ENCODE measurements at places on chromosomes 5 and 9.

GRCh38 chr9:101970609-101971008 is 232.2 kb upstream of the GRIN3A start:
- DNase-seq, result no peak

DNA sequence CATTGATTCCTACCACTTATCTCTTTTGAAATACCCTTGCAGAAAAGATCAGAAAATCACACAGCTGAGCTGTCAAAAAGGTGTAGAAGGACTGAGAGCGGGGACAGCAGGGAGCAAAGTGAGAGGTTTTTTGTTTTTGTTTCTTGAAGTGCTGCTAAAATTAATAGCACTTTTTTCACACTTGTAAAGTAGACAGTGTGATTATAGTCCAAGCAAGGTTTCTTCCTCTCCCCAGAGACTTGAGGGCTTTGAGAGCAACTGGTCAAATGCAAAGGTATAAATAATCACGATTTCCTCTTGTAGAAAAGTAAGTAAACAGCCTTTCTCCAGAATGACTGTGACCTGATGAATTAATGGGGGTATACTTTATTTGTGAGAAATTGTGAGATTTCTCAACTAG is 326.9 kb downstream of the ZNF608 start:
- no peak for DNase-seq

GRCh38 chr5:96320797-96321196 is 112.3 kb downstream of the PCSK1 start:
- no peak for DNase-seq

DNA sequence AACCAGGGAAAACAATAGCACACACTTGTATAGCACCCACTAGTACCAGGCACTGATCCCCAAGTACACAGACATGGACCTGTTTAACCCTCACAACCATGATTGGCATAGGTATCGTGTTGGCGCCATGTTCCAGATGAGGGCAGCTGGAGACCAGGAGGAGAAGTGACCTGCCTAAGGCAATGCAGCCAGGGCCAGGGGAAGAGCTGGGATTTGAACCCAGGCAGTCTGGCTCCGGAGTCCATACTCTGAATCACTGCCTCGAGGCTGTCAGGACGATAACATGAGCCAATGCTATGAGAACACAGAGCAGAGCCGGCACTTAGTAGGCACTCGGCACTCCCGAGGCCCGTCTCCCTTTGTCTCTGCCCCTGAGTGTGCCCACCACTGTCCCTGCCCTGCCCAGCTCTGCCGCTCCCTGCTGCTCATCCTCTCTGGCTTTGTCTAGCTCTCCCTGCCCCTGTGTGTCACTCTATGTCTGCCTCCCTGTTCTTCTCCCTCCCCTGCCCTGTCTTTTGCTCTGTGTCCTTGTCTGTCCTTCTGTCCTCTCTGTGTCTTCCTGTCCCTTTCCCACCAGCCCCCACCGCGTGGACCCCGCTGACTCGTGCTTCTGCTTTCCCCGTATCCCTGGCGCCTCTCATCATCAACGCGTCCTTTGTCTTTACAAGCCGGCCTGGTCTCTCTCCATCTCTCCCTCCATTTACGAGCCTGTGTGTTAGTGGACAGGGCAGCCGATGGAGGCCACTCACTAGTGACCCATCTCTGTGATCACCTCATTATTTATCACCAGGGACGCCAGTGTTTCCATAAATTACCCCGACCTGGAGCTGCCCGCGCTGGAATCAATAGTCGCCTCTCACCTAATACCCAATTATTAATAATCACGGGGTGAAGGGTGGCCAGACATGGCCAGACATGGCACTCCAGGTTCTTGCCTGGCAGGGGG is 99.4 kb upstream of the MVB12B start:
- no peak for DNase-seq

GRCh38 chr9:5438301-5439162 is 807 bp upstream of the PLGRKT start:
- peak; percentile 44 for DNase-seq

DNA sequence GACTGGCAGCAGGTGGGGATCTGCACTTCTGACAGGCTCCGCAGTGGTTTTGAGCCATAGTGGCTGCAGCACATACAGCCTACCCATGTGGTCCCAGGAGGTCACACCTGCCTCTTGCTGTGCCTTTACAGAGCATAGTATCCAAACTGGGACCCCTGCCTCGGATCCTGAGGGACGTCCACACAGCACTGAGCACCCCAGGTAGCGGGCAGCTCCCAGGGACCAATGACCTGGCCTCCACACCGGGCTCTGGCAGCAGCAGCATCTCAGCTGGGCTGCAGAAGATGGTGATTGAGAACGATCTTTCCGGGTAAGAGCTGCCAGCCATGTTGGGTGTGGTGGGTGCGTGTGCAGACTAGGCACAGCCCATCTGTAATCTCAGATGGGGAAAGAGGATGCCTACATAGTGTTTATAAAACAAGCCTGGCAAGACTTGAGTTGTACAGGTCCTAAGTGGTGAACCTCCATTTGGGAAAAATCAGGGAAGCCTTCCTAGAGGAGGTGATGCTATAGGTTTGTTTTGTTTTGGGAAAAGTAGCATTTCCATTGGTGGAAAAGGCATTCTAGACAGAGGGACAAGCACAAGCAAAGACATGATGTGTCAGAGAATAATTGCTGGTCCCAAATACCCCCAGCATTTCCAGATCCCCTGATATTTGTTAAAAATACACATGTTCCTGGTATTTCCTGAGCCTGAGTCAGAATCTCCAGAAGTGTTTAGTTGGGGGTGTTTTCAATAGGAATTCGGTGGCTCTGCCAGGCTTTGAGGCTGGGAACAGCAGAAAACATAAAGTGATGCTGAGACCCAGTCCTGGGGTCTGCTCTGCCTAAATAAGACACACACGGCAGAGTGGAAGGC is 119.2 kb downstream of the DAB2IP start:
- no peak for DNase-seq

- no peak for DNase-seq
Measured at GRCh38 chr5:18745042-18745987, 1111.1 kb downstream of the TAF11L14 start.

DNA sequence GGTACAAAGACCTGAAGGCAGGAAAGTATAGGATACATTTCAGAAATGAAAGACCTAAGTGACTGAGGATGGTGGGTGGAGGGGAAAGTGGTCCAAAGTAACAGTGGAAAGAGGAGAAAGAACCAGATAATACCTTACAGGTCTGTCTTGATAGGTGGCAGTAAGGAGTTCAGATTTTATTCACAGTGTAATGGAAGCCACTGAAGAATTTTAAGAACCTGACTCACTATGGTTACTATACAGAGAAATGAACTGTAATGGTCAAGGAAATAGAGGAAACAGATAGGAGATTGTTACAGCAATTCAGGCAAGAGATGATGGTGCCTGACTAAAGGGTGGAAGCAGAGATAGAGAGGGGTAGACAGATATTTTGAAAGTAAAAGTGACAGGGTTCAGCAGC is 46.5 kb downstream of the EPB41L4A start:
- no peak for DNase-seq

DNA sequence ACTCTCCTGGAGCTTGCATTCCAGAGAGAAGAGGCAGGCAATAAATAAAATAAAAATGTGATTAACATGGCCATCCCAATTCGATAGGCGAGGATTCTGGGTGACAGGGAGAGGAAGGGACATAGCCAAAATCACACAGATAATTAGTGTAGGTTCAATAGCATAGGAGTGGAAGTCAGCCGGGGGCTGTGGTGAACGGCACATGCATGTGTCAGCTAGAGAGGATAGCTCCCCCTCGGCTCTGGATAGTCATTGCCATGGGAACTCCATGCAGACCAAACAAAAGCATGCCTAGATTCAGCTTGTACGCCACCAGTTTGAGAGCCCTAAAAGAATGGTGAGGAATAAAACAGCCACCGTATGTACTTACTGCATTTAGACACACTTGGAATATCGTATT is 223.5 kb downstream of the GRIA1 start:
- no peak for DNase-seq

DNA sequence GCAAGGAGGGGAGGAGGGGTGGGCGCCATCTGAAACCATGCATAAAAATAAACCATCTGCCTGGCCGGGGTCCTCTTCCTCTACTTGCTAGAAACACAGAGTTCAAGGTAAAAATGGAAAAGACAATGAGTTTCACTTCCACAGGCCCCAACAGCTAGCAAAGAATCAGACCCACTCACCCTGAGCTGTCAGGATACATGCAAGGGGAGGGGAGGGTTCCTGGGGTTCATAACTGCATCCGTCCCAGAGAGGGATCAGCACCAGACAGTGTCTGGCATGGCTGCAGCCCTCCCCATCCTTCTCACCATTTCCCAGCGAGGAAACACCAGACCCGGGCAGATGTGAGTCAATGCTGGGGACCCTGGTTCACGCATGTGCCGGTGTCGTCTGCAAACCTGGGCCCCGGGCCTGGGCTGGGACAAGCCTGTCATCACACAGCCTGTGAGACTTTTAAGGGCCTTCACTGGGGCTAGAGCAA is 55.4 kb downstream of the SEMA4D start:
- DNase-seq, result no peak

DNA sequence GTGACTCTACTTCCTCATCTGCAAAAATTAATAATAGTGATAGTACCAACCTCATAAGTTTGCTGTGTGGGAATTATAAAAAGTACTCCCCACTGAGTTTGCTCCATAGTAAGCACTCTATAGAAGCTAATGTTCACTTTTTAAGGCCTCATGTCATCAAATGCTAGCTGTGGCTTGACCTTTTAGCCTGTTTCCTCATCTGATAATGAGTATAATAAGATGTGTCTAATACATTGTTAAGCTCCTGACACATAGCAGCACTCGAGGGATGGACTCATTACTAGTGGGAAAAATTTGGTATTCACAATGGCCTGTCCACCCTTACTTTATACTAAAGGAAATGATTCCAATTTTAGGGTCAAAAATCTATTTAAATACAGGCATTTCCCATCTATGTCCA is 26.1 kb upstream of the CAST start:
- no peak for DNase-seq

- no peak for DNase-seq
Measured at GRCh38 chr9:36566813-36567221, 5.9 kb upstream of the MELK start.

GRCh38 chr9:93089481-93089991 is 6.5 kb upstream of the CARD19 start:
- no peak for DNase-seq

- DNase-seq, result no peak
Measured at GRCh38 chr5:149426931-149427330, 47.8 kb upstream of the IL17B start.

GRCh38 chr5:7872517-7873130 is 3.7 kb downstream of the MTRR start:
- no peak for DNase-seq

GRCh38 chr5:116466727-116467464 is 107.7 kb downstream of the SEMA6A start:
- no peak for DNase-seq

GRCh38 chr9:74497748-74498620 is 849 bp downstream of the RORB start:
- DNase-seq, result peak; percentile 5

DNA sequence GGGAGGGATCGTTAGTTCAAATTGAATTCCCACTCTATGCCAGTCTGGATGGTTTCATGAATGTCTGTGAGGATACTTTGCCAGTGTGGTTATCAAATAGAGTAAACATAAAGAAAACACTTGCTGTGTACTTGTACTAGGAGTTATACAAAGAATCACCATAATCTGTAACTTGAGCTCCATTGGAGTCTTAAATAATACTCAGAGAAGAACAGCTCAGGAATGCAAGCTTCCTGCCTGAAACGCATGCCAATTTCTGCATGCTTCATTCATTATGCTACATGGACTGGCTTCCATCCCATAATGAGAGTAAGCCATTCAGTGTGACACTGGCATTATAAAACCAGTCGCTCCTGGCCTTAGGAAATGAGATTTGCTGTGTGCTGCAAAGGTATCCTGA is 351.4 kb downstream of the SEMA5A start:
- no peak for DNase-seq

- DNase-seq, result no peak
Measured at GRCh38 chr5:122907276-122907675, 61.9 kb downstream of the SNX24 start.

DNA sequence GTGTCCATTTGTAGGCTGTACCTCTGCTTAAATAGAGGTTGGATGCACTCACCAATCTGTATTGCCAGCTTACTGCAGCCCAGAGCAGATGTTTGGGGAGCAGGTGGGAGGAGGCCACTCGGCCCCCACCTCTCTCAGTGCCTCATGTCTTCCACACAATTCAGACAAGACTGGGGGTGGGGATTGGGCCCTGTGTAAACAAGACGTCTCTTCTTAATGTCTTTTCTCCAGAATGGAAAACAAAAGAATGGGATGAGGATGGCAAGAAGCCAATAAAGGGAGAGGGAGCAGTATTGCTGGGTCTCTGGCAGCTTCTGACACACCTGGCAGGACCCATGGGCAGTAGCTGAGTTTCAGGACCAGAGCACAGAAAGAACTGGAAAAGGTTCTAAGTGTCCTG is 64.9 kb downstream of the SIL1 start:
- no peak for DNase-seq

GRCh38 chr9:17319864-17320263 is 185.0 kb downstream of the CNTLN start:
- no peak for DNase-seq

- DNase-seq, result no peak
Measured at GRCh38 chr5:149518620-149519019, 32.6 kb downstream of the CSNK1A1 start.

GRCh38 chr5:164013077-164013670 is 507.8 kb downstream of the MAT2B start:
- no peak for DNase-seq
